ENCODE measurements at places on chromosomes 5 and 9.

- DNase-seq = no peak
Observed at GRCh38 chr5:149799119-149799623, 69.1 kb downstream of the PPARGC1B start.

DNA sequence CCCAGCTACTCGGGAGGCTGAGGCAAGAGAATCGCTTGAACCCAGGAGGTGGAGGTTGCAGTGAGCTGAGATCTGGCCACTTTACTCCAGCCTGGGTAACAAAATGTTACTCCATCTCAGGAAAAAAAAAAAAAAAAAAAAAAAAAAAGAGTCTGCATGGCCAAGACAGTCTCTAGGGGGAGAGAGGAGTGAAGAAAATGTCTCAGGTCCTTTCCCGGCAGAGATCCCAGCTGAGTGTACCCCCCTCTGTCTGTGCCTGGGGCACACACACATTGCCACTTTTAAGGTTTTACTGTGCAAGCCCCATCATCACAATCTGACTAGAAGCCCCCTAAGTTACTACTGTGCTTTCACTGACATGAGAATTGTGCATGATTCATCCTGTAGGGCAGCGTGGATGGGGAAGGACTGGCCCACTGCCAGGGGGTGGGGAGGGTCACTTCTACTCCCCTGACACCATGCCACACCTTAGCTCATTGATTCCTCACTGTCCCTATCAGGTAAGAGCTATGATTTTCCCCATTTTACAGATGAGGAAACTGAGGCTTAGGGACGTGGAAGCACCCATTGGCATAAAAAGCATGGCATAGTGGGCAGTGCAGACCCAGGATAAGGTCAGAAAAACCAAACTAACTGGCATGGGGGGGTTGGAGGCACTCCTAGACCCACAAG is 102.3 kb upstream of the LARP1 start:
- no peak for DNase-seq

DNA sequence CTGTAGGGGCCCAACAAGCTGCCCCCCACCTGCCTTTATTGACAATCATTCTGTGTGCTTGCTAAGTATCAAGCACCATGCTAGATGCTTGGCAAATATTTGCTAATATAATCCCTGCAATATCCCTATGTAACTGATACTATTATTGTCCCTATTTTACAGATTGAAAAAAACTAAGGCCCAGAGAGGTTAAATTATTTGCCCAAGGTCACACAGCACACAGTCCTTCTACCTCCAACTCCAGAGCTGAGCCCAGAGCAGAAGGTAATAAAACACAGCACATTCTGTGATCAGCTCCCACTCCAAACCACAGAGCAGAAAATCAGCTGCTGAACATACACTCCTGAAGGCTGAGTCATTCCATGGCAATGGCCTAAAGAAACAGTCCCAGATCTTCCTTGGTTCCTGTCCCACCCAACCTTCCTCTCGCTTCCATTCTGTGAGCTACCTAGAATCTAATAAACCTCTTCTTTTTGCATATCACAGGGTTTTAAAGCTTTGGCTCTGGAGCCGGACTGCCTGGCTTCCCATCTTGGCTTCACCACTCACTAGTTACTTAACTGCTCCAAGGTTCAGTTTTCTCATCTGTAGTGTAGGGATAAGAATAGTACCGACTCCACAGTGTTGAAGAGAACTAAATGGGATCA is 66.7 kb upstream of the ADRA1B start:
- DNase-seq = no peak

DNA sequence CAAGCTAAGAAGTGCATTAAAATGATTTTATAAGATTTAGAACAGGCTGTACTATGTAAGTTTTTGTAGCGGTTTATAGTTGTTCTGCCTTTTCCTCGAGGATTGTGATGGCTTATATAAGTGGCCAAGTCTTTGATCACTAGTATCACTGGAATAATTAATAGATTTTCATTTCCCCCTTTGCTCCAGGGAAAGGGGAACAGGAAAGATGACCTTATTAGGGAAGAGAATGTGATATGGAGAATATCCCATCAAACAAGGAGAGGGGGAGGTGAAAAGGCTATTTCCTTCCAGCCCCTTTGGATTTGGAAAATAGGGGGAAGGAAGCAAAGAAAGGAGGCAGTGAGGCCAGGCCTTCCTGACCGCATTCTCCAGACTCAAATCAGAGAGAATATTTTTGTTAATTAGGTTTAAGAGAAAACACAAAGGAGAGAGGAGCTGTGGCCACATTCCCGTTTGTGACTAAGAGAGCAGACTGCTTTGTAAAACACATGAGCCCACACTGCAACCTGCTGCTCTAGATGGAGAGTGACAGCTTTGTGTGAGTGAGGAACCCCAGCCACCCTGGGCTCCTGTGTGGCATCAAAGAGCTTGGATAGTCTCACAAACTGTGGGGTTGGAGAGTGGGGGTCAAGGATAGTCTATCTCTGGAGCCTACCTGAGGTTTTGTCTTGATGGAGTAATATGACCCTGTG is 359.5 kb downstream of the DTWD2 start:
- no peak for DNase-seq

- no peak for DNase-seq
Observed at GRCh38 chr5:148799737-148800527, 26.5 kb upstream of the ADRB2 start.

GRCh38 chr9:122978601-122979000 is 37.8 kb downstream of the RABGAP1 start:
- no peak for DNase-seq

DNA sequence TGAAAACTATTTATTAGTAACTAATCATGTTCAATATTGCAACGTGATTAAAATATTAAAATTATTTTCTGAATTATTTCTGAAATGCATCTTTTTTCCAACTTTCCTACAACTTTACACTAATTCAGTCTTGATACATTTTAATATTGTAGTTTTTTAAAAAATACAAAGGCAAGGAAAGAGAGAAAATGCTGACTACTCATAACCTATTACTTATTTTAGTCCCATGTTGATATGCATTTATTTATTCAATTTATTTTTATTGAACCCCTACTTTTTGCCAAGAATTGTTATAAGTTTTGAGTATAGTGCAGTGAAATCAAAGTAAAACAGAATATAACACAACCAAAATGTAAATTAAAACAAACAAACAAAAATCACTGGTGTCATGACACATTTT is 978.2 kb downstream of the CDH9 start:
- DNase-seq = no peak

DNA sequence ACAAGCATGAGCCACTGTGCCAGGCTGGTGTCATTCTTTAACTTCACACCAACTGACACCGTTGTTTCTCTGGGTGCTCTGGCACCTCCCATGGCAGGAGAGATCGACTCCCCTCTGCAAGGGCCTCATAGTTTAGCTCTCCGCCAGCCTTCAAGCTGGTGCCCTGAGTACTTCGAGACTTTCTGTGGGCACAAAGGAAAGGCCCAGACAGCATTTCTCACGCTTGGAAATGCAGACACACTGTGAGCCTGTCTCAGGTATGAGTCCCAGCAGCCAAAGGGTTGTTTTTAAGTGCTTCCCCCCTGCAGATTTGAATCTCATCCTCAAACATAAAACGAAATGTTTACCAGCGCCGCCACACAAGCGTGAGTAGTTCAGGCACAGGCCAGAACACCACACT is 11.1 kb upstream of the TCF7 start:
- DNase-seq = no peak

DNA sequence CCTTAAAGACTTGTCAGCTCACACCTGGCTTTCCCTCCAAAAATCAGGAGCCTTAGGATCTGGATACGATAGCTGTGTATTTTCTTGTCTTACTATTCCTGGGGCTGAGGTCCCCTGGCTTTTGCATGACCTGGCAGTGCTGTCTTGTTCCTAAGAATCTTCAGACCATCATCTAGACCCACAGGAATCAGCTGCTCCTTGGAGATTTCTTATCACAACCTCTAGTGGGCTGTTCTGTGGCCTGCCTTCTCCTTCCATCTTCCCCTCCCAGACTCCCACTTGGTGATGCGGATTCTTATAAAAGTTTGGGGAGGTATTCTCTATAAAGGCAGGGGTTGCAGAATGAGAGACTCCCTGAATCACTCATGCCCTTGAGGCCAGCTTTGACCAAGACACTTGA is 21.4 kb downstream of the LCP2 start:
- no peak for DNase-seq

- DNase-seq = no peak
Observed at GRCh38 chr9:129237803-129238202, 59.7 kb upstream of the IER5L start.

- peak; percentile 43 for DNase-seq
Observed at GRCh38 chr9:16318516-16319060, 551.9 kb downstream of the BNC2 start.

GRCh38 chr9:107483666-107484065 is 5.9 kb downstream of the KLF4 start:
- no peak for DNase-seq

DNA sequence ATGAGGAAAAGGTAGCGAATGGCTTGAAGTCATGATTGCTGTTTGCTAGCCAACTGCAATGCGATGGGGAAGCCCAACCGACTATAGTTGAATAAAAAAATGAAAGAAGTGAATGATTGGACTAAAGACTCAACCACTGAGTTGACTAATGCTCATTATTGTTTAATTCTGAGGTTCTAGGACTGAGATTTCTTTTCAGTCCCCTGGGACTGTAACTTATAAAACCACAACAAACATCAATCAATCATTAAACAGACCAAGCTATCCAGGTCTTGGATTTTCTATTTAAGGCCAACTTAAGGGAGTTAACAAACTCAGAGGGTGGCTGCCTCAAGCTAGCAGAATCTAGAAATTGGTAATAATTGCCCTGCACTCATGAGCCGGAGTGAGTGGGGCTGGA is 154.2 kb downstream of the DOCK2 start:
- no peak for DNase-seq

GRCh38 chr5:125451622-125452021 is 705.2 kb upstream of the ZNF608 start:
- no peak for DNase-seq

- no peak for DNase-seq
Observed at GRCh38 chr5:53362521-53362941, 117.9 kb upstream of the FST start.

DNA sequence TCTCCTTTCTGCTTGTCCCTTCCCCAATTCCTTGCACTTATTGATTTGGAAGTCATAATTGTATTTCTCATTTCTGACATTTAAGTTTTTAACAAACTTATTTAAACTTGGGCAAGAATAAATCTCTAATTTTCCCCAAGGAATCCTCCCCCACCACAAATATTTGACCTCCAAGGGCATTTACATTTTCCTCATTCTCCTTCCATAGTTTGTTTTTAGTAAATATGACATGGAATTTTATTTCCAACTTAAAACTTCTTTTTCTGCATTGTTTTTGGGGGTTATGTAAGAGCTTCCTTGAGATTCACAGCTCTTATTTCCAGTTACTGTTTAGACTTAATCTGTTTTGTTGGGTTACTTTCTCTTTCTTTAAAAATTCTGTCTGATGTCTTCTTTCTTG is 64.9 kb downstream of the ZNF618 start:
- DNase-seq = no peak

GRCh38 chr9:93450945-93451815 is at the start of gene FAM120A:
Gene FAM120A, plus strand, starts transcription at chr9:93451685. Its CDS starts 231 bp downstream, at chr9:93451916.
- DNase-seq = peak; percentile 36

GRCh38 chr9:105436783-105437182 is 11.1 kb upstream of the FSD1L start:
- DNase-seq = no peak

GRCh38 chr5:7941692-7942091 is 72.7 kb downstream of the MTRR start:
- no peak for DNase-seq

DNA sequence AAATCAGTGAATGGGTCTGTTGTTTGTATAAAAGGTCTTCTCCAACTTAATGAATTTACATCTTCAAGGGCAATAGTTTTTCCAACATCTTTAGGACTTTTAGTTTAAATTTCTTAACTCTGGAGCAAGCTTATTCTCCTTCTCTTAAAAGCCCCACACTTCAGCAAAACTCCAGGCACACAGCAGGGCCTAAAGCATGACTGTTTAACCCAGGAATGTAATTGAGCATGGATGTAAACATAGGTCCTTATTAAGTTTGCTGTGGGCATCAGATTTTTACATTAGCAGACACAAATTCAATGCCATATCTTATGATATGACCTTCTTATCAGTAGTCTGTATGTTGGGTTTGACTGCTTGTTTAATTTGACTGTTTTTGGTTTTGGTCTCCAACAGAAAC is 78.9 kb downstream of the ABCA1 start:
- no peak for DNase-seq

DNA sequence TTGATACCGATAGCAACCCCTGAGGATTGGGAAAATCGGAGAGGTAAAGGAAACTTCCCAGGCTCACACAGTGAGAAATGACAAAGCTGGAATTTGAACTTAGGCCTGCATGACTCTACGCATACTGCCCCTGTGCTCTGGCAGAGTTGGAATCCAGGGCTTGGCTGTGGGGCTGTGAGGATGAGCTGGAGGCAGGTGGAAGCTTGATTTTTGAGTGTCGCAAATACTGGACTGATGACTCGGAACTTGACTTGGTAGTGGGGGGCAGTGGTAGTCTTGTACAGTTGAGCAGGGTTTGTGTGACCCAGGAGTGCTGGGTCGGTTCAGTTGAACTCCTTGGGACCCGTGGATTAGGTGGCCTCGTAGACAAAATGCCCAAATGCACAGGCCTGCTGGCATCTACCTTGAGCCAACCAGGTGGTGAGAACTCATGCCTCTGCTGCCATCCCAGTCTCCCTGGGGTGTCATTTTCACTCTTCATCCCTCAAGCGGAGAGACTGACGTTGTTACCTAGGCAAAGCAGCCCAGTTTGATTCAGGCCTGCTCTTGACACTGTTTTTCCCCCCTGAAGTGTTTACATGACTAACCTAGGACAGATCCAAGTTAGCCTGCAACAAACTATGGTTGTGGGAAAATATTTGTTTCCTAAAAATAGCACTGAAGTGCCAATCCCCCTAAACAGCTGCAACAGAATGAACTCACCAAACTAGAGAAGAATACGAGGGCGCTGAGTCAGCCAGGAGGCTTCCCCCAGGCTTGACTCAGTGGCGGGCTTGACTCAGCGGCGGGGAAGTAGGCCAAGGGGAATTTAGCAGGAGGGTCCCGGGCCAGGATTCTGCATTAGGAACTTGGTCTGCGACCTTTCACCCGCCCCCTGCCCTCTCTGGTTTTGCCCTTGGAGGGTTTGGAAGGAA is 45.7 kb upstream of the ORM1 start:
- DNase-seq = no peak

- DNase-seq = peak; percentile 32
Observed at GRCh38 chr9:126705767-126706697, 92.3 kb downstream of the LMX1B start.

GRCh38 chr5:103128202-103128601 is 8.1 kb downstream of the PPIP5K2 start:
- no peak for DNase-seq
